ENCODE measurements at places on chromosomes 4 and X. TPM values are rescaled to one million over a fixed set of nuclear protein-coding genes. Genes with fewer than 3 reads are reported as not detected.

GRCh38 chr4:9812501-9813340 lies 31.3 kb downstream of the DRD5 start:
- no peak overlapping the region for H3K4me3 ChIP-seq
- no peak overlapping the region for H3K27ac ChIP-seq
- no peaks in the 10 kb centered on the region for H3K36me3 ChIP-seq
- H3K27me3 ChIP-seq = no peaks in the 10 kb centered on the region

GRCh38 chrX:9241427-9241826 lies 207.5 kb upstream of the FAM9B start:
- H3K36me3 ChIP-seq = no peaks in the 10 kb centered on the region
- H3K27me3 ChIP-seq = no peaks in the 10 kb centered on the region
- H3K27ac ChIP-seq = no peak overlapping the region
- H3K4me1 ChIP-seq = no peaks in the 10 kb centered on the region
- no peak for DNase-seq

Gene ARHGAP24
- total RNA-seq = not detected

DNA sequence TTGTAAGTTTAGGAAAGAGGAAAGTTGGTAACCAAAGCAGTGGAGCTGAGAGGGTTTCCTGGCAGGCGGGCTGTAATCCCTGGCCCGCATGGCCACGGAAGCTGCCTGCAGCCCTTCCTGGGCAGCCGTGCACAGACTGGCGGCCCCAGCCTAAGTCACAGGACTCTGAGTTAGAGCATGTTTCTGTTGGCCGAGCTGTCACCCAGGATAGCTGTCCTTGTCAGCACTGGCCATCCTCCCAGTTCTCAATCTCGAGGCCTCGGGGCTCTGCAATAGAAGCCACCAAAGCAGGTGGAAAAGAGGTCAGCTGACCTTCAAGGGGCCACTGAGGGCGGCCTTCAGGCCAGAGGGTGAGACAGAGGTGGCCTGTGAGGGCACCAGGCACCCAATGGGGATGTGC lies 20.5 kb downstream of the PNMA6E start:
- no peak for DNase-seq
- no peak overlapping the region for H3K27ac ChIP-seq

Gene CC2D2A
- not detected for total RNA-seq

Measured in CD4-positive, CD25-positive, alpha-beta regulatory T cell (primary cell).